ENCODE measurements at places on chromosomes 3 and 15. TPM values are rescaled to one million over a fixed set of nuclear protein-coding genes. Genes with fewer than 3 reads are reported as not detected.

REC114 gene
- total RNA-seq = not detected

DNA sequence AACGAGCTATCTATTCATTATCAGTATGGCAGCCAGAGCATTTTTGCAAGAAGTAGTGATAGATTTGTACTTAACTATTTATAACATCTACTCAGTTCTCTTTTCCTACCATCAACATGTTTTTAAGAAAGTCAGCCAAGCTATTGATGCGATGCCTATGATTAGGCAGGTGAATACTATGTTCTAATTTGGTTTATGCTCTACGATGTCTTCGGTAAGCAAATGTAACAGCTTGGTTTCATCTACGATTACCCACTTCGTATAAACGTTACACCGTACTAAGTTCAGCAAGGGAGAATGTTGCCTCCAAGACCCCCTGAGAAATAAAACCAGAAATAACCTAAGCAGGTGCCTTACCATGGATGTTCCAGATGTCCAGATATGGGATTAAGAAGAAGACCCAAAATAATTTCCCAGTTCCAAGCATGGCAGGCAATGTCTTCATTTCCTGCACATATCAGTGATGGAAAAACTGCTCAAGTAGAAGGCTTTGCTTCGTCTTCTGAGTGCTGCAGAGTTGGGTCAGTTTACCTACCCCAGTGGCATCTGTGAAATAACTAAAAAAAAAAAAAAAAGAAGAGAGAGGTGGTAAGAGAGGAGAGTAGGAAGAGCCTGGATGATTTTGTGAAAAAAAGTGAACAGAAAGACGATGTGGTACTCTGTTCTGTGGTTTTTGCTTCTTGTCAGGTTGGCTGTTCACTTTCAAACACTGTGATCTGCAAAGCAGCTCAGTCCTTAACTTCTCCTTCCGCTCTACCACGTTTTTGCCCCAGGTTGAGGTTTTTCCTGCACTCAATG is at the start of gene BTLA:
Gene BTLA, minus strand, starts transcription at position 559 of the 798 bp plus-strand sequence. Its CDS starts 114 bp downstream, at position 445.
- no peak for DNase-seq

FSIP1 gene
- total RNA-seq = not detected

- DNase-seq = no peak
These were observed 151.2 kb downstream of the MYRIP start for GRCh38 chr3:39960515-39961191.

GRK7 gene
- not detected for total RNA-seq

CDV3 gene
- 109 TPM for total RNA-seq

DOCK3 gene
- 3.4 TPM for total RNA-seq

CFAP20DC gene
- 0.37 TPM for total RNA-seq

DNA sequence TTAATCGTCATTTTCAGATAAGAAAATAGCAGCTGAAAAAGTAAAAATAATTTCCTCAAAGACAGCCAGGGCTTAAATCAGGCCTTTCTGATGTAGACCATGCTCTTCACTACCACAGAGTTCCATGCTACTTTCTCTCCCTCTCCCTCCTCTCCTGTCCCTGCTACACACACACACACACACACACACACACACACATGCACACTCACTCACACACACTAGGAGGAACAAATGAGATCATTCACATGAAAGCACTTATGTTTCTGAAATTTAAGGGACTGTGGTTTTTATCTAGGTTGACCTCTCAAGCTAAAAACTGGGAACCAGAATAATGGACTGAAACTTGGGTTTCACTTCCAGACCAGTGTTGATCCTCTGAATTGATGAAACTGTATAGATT is 4.1 kb upstream of the PSMA4 start:
- no peak for DNase-seq

DNA sequence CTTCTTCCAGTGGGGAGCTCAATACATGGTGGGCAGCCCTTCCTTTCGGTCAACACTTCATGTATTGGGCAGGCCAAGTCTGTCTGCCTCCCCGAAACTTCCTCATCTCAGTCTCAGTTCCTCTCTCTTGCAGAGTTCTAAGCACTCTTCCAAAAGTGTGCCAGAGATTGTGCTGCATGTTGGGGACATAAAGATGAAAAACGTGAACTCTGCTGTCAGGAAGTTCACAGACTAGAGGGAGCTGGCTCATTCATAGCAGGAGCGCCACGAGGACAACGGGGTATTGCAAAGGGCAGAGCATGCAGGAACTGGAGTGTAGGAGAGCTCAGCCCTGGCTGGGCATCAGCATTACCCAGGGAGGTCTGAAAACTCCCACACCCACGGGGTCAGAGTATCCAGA is 15.3 kb upstream of the EPHB3 start:
- DNase-seq = no peak

GRCh38 chr3:119428538-119428937 is 34.9 kb downstream of the TMEM39A start:
- no peak for DNase-seq

DNA sequence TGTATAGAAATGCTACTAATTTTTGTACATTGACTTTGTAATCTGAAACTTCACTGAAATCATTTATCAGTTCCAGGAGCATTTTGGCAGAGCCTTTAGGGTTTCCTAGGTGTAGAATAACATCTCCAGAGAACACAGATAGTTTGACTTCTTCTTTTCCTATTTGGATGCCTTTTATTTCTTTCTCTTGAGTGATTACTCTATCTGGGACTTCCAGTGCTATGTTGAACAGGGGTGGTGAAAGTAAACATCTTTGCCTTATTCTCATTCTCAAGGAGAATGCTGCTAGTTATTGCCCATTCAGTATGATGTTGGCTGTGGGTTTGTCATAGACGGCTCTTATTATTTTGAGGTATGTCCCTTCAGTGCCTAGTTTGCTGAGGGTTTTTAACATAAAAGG is 697.9 kb upstream of the ROBO1 start:
- no peak for DNase-seq

CASR gene
- total RNA-seq = not detected

DNA sequence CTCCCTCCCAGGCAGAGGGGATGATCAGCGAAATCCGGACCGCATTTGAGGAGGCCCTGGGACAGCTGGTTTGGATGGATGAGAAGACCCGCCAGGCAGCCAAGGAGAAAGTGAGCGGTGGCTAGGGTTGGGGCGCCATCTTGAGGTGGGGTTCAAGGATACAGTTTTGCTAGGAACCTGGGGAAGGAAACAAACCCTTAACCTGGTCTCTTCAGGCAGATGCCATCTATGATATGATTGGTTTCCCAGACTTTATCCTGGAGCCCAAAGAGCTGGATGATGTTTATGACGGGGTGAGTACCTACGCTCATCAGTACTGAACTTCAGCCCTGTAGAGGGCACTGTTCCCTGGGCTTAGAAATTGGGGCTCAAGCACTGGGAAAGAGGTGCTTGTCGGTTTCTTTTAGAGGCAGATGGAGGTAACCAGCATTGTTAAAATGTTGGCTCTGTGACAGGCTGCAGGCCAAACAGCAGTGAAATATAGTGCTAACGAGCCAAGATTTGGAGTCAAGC is 9.6 kb upstream of the PSMD2 start:
- DNase-seq = no peak

GRCh38 chr3:114510201-114510600 is 216.4 kb downstream of the TIGIT start:
- no peak for DNase-seq

DNA sequence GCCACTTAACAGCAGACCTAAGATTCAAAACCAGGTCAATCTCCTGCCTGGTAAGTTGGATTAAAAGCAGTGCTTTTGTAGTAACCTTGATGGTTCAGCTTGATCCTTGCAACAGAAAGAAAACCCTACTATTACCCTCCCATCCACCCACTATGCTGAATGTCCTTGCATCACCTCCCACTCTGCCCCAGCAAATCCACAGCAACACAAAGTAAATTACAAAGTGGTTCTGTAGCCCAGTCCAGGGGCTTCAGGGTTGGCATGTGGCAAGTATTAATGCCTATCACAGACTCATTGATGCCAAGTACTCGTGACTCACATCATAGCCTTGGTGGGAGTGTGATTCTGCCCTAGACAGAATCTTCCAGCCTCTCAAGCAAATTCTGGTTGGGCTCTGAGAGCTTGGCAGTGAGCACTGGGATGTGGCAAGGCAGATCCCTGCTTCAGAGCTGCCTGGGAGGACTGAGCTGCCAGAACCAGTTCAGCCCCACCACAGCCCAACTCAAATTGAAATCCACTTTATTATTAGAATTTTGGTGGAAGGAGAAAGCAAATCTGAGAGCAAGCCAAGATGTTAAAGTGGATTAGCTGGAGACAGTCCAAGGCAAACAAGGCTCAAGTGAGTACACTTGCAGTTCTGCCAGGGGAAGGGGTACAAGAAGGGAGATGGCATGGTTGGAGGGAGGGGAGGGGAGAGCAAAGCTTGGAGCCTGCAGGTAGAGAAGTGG is 225.8 kb upstream of the UMPS start:
- no peak for DNase-seq

CADM2 gene
- 0.13 TPM for total RNA-seq

GXYLT2 gene
- total RNA-seq = 0.72 TPM

DNA sequence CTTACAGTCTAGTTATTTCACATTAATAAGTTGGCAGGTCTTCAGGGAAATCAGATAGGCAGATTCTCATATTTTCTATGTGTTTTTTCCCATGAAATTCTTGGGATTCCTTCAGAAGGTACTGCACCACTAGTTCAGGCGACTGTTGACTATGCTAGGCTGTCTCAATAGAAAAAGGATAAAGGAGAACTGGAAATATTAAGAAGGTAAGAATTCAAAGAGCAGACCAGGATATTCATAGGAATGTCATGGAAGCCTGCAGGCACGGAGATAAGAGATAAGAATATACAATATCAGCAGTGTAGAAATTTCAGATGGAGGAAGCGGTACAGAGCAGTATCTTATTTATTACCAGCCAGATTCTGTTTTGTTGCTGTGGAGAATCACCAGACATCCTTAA is 432.1 kb upstream of the MDFIC2 start:
- DNase-seq = no peak

DNA sequence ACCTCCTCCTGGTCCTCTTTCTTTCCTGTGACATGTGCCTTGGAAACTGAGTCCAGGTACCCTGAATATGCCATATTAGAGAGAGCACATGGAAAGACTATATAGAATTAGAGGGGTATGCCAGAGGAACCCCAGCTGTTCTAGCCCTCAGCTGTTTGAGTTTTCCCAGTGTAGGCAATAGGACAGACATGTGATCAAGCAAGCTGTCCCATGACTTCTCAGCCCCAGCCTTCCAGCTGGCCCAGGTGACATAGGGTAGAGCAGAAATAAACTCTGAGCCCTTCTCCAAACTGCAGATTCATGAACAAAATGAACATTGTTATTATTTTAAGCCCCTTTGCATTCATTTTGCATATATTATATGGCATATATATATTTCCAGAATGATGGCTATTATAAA is 118.7 kb downstream of the PPM1L start:
- no peak for DNase-seq

DNA sequence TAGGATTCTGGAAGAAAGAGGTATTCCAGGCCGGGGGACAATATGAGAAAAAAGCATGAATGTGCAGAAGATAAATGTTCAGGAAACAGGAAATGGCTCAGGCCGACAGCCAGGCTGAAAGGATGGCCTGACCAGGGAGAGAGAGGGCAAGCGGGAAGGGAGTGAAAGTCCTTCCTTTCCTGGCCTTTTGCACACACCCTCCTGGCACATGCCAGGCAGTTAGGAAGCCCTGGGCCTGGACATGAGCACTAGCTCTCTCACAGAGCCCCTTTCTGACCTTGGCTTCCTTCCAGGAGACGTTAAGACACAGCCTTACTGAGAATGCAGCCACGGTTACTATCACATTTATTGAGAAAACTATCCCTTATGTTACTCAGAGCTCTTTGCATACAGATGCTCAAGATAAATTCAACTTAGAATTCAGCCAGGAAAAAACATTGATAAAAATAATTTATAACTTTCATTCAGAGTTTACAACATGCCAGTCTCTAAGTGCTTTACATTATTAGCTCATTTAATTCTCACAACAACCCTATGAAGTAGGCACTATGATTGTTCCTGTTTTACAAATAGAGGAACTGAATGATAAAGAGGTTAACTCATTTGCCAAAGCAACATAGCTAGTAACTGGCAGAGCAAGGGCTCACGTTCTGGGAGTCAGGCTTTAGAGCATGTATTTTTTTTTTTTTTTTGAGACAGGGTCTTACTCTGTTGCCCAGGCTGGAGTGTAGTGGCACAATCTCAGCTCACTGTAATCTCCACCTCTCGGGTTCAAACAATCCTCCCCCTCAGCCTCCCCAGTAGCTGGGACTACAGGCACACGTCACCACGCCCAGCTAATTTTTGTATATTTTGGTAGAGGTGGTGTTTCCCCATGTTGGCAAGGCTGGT is 39.4 kb upstream of the SMAD3 start:
- peak; percentile 36 for DNase-seq

INKA1 gene
- total RNA-seq = 56.1 TPM

DNA sequence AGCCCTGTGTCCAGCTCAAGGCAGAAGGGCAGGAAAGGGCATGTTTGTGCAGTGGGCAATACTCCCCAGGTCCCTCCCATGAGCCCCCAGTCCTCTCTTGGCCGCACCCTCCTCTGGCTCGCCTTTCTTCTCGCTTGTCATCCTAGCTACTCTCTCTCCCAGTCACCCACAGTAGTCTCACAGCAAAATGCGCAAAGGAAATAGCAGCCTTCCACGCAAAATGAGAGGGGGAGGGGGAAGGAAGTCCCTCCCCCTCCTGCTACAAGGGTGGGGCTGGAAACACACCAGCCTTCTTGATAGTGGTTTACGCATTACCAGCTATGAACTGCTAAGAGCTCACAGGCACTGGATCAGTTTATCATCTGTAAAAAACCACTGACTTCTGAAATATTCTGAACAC is 83.8 kb downstream of the GADL1 start:
- DNase-seq = no peak

GRCh38 chr3:23071296-23071695 is 131.8 kb upstream of the UBE2E2 start:
- DNase-seq = no peak

CFAP92 gene
- total RNA-seq = 0.59 TPM

DNA sequence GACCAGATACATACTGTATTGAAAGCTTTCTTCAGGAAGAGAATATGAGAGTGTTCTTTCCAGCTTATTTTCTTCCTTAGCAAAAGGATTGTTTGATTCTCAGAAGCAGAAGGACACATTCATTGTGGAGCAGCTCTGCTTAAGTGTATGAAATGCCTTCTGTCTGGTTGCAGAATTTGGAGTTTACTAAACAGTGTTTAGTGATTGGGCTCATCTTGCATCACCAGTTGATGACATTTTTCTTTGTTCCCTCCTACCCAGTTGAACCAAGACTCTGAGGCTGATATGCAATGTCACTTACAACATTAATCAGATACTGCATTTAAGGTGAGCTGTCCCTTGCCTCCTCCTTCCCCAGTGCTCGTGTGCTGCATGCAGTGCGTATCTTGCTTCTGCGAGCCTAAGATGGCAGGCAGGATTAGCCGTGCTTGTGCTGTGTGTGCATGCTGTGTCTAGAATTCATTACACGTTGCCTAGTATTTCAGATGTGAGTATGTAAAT is 18.4 kb downstream of the ZBTB38 start:
- no peak for DNase-seq
